Fibroblast of pulmonary artery (primary cell): ENCODE measurements at places on chromosomes 12 and 14.

- DNase-seq: peak; percentile 83
Observed at GRCh38 chr14:44803239-44803905, 158.4 kb downstream of the KLHL28 start.

DNA sequence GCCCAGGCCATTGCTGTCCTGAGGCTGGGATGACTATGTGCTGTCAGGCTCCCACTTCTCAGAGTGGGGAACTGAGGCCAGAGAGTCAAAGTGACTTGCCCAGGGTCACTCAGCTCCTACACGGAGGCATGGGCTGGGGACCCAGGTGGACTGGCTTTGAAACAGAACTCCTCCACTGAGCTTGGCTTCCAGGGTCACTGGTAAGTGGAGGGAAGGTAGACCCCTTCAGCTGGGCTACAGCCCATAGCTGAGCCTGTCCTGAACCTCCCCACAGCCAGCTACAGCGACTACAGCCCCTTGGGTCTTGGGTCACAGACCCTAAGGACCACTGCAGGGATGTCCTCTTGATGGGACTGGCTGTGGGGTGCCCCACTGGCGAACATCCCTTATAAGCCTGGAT lies 40.3 kb upstream of the TRAF3 start:
- DNase-seq: no peak

- no peak for DNase-seq
Observed at GRCh38 chr14:104215706-104216334, 77.4 kb downstream of the KIF26A start.

DNA sequence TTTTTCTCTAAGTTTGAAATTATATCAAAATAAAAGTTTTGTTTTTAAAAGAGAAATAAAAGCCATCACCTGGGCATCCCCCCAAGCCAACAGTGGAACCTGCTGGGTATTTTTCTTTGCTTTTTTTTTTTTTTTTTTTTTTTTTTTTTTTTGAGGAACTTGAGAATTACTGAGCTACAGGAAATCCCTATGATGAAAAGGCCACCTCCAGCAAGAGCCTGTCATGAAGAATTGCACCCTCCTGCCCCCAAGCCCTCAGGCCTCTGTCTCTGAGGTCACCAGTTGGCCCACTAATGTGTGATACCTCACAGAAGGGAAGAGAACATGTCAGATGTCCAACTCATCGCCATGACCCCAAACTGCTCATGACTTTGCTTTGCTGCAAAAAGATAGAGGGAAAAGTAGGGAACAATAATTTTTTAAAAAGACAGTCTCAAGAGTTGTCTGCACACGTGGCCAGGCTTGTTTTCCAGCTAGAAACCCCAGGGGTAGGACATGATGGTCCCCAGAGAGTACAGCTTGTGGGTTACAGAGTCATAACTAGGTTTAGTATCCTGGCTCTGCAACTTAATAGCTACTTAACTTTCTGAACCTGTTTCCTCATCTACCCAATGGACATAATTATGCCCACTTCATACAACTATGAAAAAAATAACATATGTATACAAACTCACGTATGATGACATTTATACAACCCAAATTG lies 124.3 kb upstream of the EGLN3 start:
- no peak for DNase-seq

GRCh38 chr12:109444259-109444658 lies 32.8 kb downstream of the KCTD10 start:
- no peak for DNase-seq

- DNase-seq: peak; percentile 75
Observed at GRCh38 chr14:71703477-71703876, 228.8 kb upstream of the RGS6 start.

DNA sequence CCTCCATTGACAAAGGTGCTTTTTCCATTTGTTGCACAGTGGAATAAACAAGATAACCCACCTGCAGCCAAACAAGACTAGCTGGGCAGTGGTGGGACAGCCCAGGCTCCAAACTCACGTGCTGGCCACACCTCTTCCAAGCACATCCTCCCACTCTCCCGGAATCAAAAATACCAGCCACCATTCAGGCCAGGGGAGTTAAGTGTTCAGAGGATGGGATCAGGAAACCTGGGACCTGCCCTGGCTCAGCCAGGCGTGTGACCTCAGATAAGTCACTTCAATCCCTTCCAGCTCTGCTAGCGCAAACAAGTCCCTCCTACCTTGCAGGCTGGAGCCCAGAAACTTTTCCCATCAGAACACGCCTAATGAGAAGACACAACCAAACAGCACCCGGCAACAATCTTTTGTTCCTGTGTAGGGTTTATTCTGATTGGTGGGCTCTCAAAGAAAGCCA lies 43.3 kb downstream of the ACTN1 start:
- peak; percentile 71 for DNase-seq

- no peak for DNase-seq
Observed at GRCh38 chr14:85239791-85240190, 290.2 kb upstream of the FLRT2 start.

DNA sequence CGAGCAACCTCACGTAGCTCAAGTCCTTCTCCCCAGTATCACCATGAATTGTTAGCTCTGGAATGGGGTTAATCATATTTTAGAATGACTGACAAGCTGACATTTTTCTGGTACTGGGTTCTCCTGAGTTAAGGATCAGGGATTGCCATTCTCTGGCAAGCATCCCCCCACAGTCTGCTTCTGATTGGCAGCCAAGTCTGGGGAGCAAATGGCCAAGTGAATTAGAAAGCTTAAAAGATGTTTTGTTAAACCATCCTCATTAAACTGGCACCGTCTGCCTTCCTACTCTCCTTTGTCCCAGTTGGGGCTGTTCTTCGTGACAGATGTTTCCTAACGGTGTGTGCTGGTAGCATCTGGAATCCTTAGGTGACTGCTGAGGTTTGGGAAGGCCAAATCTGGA lies 17.2 kb upstream of the CISTR start:
- no peak for DNase-seq

GRCh38 chr12:90922145-90922627 lies 32.8 kb downstream of the CCER1 start:
- DNase-seq: peak; percentile 69

- DNase-seq: peak; percentile 1
Observed at GRCh38 chr12:33476058-33476457, 36.4 kb upstream of the SYT10 start.

DNA sequence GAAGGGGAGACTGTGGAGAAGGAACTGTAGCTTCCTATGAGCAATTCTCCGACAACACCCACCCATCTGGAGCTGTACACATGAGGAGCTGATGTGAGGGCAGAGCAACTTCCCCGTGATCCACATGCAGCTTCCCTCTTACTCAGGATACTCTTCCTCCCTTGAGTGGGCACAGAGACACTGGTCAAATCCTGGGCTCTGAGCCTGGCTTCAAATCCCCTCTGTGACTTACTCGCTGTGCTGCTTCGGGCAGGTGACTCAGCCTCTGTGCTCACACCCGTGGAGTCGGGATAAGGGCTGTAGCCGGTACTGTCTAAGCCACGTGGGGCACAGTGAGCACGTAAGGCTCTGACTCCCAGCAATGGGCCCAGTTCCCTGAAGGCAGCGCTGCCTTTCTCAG lies 31.1 kb downstream of the ZFYVE21 start:
- DNase-seq: no peak
